ENCODE measurements at places on chromosomes 4 and X. TPM values are rescaled to one million over a fixed set of nuclear protein-coding genes. Genes with fewer than 3 reads are reported as not detected.

The CXCL5 gene
- 0.12 TPM for polyA plus RNA-seq

The FREM3 gene
- polyA plus RNA-seq, result 0.13 TPM

The SHROOM3 gene
- polyA plus RNA-seq, result 28.6 TPM

The XK gene
- 1.1 TPM for polyA plus RNA-seq

The RAB9B gene
- polyA plus RNA-seq, result 3.2 TPM

The SLC6A8 gene
- 56.6 TPM for polyA plus RNA-seq

The PGAM4 gene
- 0.52 TPM for polyA plus RNA-seq

The ACTRT1 gene
- not detected for polyA plus RNA-seq

The MAGIX gene
- 4.3 TPM for polyA plus RNA-seq

The CSAG2 gene
- polyA plus RNA-seq, result not detected

The MAGEC3 gene
- 0.37 TPM for polyA plus RNA-seq

The PNMA6F gene
- polyA plus RNA-seq, result 0.15 TPM

The TMEM31 gene
- 1.8 TPM for polyA plus RNA-seq

The ARMCX2 gene
- 87.7 TPM for polyA plus RNA-seq

The CLCN4 gene
- polyA plus RNA-seq, result 5.2 TPM

The TNMD gene
- 3.5 TPM for polyA plus RNA-seq

- DNase-seq, result no peak
Observed at GRCh38 chr4:38902221-38902620, 34.6 kb downstream of the FAM114A1 start.

GRCh38 chrX:137743414-137743813 lies 177.5 kb downstream of the ZIC3 start:
- no peak for DNase-seq

DNA sequence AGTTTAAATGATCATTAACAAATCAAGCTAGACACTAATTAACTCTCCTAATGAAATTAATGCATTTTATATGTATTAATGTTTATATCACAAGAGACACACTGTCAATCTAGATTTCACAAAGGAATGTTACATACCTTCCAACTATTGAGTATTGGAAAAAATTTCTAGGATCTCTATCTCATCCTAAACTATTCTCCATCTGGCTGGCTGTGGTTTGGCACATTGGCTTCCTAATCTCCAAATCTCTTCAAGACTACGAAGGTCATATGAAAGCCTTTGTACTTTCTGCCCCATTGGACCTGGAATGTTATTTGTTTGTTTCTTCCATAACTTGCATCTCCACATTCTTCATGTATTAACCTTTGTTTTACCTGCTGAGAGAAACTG lies 1160.0 kb downstream of the ADGRL3 start:
- no peak for DNase-seq

DNA sequence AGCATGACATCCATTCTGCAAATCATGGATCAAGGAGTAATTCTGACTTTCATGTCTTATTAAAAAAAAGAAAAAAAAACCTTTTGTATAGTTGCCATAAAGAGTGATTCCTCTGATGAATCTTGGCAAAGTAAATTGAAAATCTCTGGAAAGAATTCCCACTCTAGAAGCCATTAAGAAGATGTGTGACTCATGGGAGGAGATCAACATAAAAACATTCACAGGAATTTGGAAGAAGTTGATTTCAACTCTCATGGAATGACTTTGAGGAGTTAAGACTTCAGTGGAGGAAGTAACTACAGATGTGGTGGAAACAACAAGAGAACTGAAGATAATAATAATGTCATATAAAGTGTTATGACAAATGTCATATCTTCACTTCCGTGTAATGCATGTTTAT lies 204.2 kb downstream of the PABPC4L start:
- no peak for DNase-seq

GRCh38 chr4:70654605-70655011 lies 11.7 kb downstream of the JCHAIN start:
- DNase-seq, result no peak

- DNase-seq, result no peak
Observed at GRCh38 chr4:1285790-1286553, 3.7 kb upstream of the MAEA start.

DNA sequence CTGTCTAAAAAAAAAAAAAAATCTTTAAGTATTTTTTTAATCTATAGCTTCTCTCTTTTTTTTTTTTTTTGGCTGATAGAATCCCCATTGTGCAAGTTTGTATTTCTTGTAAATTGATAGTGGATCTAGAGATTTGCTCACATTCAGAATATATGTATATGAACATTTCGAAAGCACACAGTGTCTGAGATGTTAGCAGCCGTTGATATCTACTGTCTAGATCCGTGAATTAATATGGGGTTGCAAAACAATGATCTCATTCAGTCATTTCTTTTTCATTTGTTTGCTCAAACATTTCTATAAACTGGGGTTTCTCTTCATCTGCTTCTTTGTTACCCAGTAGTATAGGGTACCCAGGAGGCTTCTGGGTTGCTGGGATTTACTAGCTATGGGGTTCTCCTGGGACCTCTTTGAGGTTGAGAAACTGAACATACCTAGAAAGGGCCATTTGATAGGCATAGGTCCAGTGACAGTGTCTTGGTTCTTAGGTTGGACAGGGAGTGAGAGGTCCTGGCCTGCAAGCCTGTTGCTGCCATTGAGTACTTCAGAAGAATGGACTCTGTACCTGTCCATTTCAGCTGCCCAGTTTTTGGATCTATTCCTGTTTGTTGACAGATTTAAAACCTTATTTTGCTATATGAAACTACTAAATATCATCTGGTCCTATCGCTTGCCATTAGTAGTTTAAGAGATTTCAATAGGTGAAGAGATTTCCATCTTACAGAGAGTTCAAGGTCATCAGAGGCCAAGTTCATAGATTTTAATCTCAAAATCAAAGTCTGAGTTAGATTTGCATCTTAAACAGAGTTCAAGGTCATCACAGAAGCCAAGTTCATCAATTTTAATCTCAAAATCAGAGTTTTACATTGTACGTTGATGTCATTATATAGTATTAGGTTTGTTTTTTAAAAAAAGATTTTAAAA lies 50.8 kb downstream of the WWC2 start:
- DNase-seq, result no peak

DNA sequence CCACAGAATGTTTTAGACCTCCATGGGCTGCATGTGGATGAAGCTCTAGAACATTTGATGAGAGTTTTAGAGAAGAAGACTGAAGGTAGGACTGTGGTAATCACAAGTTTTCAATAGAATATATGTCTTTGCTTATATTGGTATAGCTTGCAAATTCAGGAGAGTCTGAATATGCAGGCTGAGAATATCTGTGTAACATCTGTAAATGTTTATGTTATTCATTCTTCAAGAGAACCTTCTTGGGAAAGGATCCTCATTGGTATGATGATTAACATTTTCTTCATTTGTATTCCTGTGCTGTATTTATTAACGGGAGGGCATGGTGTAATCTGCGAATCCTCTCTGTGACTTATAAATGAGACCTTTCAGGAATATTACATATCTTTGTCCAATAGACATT lies 52.1 kb upstream of the RHOH start:
- no peak for DNase-seq

GRCh38 chr4:128868758-128869157 lies 59.3 kb downstream of the JADE1 start:
- DNase-seq, result no peak

- no peak for DNase-seq
Observed at GRCh38 chrX:105781804-105782203, 40.5 kb upstream of the NRK start.

DNA sequence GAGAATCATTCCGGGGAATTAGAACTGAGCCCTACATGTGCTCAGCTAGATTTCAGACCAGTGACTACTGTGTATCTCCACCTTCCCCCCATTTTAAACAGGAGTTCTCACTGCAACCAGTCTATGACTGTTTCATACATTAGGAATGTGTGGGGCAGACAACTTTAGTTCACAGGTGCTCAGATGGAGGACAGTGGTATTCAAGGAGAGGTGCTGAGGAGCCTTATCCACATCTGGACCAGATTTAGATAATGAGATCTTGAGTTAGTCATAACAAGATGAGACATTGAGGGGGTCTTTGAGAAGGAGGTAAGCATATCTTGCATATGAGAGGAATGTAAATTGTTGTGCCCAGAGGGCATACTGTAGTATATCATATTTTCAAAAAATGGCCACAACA lies 32.8 kb upstream of the RELL1 start:
- DNase-seq, result no peak

GRCh38 chr4:135319685-135320084 lies 1118.1 kb upstream of the PABPC4L start:
- no peak for DNase-seq

- no peak for DNase-seq
Observed at GRCh38 chr4:52840531-52841370, 21.4 kb upstream of the RASL11B start.

DNA sequence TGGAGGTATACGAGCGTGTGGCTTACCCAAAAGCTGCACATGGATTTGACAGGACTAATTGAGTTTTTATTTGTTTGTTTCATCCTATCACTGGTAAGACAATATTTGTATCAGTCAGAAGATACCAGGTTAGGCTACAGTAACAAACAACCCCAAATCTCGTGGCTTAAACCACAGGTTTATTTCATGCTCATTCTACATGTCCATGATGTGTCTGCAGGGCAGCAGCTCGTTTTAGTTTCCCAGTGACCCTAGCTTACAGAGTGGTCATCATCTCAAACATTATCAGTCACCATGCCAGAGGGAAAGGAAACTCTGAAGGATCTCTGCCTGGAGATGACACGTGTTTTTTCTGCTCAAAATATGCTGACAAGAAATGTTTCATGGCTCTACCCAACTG lies 108.3 kb downstream of the SHROOM3 start:
- no peak for DNase-seq

- no peak for DNase-seq
Observed at GRCh38 chr4:136847881-136848621, 684.2 kb downstream of the PCDH18 start.

- DNase-seq, result no peak
Observed at GRCh38 chr4:103201253-103201652, 3.1 kb upstream of the CENPE start.

DNA sequence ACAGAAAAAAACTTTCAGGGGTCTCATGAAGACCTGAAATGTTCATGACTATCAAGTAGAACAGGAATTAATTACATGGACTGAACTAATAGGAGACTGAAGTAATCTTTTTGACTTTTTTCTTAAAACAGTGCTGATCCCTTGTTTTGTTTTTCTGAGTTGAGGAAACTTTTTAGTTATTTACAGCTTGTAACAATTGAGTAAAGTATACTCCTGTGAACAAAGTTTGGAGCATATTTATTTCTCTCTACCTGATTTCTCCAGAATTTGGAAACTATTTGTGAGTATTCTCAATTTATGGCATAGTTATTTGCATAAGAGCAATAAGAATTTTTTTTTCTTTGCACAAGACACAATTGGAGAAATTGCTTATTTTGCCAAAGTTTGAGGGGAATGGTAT lies 64.8 kb downstream of the PCDH18 start:
- DNase-seq, result no peak

DNA sequence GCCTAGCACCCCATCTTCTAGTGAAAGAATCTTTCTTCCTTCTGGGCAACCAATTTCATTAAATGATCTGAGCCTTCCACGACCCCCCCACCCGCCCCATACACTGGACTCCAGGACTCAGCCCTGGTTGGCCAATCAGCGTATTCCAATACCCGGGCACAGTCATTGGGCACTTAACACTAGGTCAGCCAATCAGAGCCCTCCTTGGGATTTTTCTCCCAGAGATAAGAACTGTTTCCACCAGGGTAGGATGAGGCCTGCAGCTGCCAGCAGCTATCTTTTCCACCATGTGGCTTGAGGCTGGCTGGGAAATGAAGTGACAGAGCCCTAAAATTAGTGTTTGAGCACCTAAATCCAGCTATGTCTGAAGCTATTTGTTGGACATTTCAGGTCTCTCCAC lies 418.8 kb downstream of the BCOR start:
- no peak for DNase-seq

DNA sequence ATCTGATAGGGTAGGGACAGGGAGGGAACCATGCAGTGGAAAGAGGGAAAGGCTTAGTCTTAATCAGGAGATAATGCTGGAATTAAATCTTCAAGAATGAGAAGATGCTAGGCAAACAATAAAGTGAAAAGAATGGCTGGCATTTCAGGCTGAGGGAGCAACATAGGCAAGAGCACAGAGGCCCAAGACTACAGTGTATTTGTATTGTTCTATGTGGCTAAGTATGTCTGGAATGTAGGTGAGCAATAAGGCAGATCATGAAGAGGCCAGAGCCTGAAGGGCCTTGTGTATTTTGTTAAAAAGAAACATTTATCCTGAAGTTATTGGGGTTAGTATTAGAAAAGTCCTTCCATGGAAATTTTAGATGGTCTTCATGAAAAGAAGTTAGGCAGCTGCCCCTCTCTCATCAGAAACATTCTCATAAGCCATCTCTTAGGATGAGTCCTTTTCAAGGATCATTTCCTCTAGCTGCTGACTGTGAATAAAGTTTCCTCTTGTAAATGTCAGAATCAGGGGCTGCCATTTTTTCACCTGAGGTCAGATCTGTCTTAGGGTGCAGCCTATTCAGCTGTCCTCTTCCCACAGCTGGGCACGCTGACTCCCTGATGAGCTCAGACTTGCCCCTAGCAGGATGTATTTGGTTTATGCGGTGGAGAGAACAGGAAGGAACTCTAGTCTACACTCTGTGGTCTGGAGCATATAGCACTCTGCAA lies 46.3 kb downstream of the ATP10D start:
- no peak for DNase-seq

DNA sequence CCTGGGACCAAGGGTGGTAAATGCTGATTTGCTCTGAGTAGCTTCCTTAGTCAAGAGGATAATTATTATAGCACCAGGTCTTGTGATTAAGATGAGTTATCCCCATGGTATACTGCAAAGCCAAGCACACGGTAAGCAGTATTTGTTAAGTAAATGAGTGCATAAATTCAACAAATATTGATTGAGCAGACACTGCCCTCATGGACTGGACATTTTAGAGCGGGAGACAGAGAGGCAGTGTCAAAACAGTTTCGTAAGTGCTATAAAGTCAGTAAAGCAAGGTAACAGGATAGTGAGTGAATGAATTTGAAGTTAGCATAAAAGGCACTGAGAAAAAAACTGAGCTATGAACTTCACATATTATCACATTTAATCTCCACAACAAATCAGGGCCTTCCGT lies 13.9 kb downstream of the PHF8 start:
- DNase-seq, result no peak

DNA sequence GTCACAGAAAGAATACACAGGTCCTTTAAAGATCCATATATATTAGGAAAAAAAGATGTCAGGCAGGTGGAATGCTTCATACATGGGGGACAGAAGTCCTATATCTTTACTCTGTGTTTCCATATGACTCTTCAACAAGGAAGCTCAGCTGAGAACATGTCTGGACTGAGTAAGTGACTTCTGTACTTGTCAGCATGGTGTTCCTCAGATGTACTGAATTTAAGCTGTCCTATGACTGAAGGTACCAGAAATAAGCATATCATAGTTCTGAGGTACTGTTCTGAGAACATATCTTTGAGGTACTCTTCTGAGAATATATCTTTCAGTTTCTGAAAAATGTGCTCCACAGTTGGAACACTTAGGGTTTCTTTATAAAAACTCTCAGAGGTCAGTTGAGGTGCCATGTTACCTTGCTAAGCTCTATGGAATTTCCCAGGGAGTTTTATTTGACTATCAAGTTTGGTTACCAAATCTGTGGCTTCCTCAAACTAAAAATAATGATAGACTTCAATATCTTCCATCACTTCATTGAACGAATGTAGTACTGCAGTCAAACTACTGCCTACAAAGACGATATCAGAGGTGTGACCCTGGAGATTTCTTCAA lies 597.2 kb upstream of the GNPDA2 start:
- DNase-seq, result no peak

GRCh38 chr4:43276321-43276720 lies 383.8 kb downstream of the GRXCR1 start:
- no peak for DNase-seq

Measured in left kidney (tissue), 8 donors.